ENCODE measurements at places on chromosomes 11 and 22.

DNA sequence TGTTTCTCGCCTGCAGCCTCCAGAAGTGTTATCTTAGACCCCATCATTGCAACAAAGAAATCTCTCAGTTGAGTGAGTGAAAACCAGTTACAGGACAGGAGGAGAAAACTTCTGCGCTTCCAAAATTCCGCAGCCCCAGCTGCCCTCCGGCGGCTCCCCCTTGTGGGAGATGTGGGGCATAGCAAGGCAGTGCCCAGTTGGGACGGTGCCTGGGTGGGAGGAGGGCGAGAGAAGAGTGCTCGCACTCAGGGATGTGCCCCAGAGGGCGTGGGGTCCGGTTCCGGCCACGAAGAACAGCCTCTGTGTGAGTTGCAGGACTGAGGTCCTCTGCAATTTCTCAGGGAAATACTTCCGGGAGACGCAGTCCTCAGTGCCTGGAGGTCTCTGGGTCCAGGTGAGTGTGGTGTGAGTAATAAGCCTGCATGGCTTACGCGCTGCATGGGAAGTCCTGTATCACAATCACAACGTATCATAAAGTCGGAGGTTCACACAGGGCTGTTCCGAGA is 87.0 kb upstream of the BLID start:
- H3K27me3 ChIP-seq, result peaks cover 53% of the 10 kb centered on the region
- H3K4me3 ChIP-seq, result no peak overlapping the region
- no peaks in the 10 kb centered on the region for H3K4me1 ChIP-seq
- H3K27ac ChIP-seq, result no peak overlapping the region
- peak; percentile 35 for DNase-seq

- H3K4me1 ChIP-seq, result no peaks in the 10 kb centered on the region
- no peaks in the 10 kb centered on the region for H3K36me3 ChIP-seq
- H3K4me3 ChIP-seq, result no peak overlapping the region
- H3K27me3 ChIP-seq, result peaks cover 28% of the 10 kb centered on the region
- no peak for DNase-seq
Measured at GRCh38 chr11:70477609-70478008, 79.3 kb downstream of the CTTN start.

GRCh38 chr11:116110802-116111201 is 606.6 kb upstream of the CADM1 start:
- H3K27ac ChIP-seq, result no peak overlapping the region
- peaks cover 5% of the 10 kb centered on the region for H3K27me3 ChIP-seq
- H3K4me1 ChIP-seq, result no peaks in the 10 kb centered on the region

GRCh38 chr11:95863486-95864140 is 60.3 kb downstream of the MTMR2 start:
- H3K27me3 ChIP-seq, result no peaks in the 10 kb centered on the region

DNA sequence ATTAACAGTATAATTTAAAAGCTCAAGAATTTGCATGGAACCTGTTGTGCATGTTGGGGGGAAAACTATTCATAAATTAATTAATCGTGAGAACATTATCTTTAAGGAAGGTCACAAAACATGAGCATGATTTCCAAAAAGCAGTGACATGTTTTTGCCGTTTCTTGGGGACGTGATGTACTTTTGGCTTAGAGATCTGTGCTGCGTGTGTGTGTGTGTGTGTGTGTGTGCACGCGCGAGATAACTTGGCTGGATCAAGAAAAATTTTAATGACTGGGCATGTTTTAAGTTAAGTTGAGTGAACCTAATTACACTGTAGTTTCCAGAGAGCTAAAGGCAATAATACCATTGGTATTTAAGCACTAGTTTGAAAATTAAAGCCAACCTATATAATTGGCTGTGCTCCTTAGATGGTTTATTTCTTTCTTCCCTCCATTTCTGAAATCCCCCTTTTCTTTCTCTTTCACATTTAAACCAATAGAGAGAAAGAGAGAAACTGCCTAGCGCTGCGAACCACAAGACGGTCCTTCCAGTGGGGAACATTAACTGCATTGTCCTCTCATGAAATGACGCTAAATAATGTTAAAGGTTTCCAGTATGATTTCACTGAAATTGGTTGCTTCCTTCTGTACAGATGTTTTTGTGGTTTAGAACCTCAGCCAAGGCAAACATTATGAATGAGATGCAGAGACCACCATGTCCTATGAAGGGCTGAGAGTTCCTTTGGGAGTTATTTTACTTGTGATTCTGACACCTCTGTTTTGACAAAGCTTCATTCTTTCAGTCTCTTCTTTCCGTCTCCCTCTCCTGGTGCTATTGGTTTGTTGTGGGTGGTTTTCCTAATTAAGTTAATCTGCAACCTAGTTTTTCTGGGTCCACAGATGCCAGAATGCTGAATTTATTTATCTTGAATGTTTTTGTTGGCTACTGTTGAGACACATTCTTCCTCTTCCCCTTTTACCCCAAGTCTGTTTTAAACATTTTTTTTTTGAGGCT is 51.7 kb downstream of the ZBTB16 start:
- peaks cover 37% of the 10 kb centered on the region for H3K27me3 ChIP-seq
- peaks cover 30% of the 10 kb centered on the region for H3K4me1 ChIP-seq
- H3K4me3 ChIP-seq, result peak overlapping the region; percentile 76
- no peak for DNase-seq
- H3K27ac ChIP-seq, result peak overlapping the region; percentile 60

DNA sequence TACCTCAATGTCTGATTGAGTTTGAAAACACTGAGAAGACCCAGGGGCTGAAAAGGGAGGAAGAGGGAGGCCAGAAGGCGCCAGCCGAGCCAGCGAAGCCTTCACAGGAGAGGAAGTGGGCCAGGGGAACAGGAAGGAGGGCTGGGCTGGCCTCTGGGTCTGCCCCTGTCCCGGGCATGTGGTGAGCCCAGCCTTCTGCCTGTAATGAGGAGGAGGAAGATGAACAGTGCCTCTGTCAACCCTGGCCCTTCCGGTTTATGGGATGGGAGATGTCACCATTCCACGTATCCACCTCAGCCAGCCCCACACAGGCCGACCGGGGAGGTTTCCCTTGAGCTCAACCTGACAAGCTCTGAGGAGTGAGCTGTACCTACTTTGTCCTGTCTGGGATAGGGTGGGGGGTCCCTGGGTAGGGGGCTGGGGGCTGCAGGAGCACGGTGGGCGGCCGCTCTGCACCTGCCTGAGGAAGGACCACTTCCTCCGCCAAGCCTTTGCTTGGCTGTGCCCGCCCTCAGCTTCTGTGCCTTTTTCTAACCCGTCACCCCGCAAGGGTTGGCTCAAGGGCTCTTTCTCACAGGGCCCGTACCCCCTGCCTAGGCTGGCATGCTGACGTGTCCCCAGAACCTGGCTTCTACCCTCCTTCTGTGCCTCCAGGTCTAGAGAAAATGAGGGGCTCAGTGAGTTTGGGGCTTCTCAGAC is 2.0 kb downstream of the PARVG start:
- peak overlapping the region; percentile 96 for H3K27ac ChIP-seq
- DNase-seq, result peak; percentile 46

DNA sequence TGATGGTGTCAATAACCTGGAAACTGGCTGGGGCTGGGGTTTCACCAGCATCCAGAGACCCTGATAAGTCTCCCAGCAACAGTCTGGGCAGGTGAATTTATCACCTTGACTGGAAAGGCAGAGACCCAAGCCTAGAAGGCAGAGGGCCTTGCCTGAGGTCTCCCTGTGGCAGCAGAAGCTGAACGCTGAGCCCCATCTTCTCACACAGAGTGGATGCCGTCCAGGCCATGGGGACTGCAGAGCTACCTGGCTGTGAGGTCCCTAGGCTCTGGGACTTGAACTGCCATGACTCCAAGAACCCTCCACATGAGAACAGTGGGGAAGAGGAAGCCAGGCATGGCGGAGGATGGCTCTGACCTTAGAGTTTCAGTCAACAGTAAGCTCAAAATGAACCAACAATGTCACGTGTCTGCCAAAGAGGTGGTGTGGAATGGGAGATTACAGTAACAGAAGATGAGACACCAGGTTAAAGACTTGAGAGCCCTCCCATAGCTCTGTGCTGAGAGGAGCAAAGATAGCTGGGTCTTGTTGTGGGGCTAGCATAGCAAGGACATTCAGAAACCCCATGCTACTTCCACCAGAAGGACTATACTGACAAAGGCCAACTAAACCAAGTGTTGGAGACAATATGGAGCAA is 79.1 kb upstream of the LINC01488 start:
- no peaks in the 10 kb centered on the region for H3K27me3 ChIP-seq
- no peak overlapping the region for H3K27ac ChIP-seq

GRCh38 chr11:22433094-22433455 is 94.9 kb downstream of the SLC17A6 start:
- H3K36me3 ChIP-seq, result no peaks in the 10 kb centered on the region
- DNase-seq, result no peak
- peaks cover 20% of the 10 kb centered on the region for H3K27me3 ChIP-seq
- no peak overlapping the region for H3K27ac ChIP-seq
- peaks cover 6% of the 10 kb centered on the region for H3K4me1 ChIP-seq

DNA sequence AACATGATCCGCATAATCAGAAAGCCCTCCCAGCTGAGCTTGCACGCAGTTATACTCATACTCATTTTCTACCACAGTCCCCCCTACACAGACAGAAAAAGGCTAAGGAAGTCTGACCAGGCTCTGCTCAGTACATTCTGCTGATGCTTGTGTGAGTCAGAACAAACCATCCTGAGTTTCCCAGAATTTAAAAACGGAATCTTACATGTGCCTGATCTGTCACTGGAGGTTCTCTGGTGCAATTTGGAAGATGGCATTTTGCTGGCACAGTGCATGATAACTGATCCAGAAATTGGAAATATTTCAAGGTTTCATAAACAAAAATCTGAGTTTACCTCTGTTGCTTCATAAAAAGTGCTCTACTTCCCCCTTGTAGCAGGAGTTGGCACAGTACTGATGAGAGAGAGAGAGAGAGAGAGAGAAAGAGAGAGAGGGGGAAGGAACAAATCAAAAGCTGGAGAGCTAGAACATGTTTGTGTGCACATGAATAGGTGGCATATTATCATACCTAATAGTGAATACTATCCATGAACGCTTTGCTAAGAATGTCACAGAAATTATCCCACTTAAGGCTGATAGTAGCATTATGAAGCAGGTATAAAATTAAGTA is 1085.3 kb downstream of the DLG2 start:
- H3K4me1 ChIP-seq, result no peaks in the 10 kb centered on the region
- H3K4me3 ChIP-seq, result no peak overlapping the region
- no peak overlapping the region for H3K27ac ChIP-seq
- no peaks in the 10 kb centered on the region for H3K36me3 ChIP-seq

- H3K27me3 ChIP-seq, result no peaks in the 10 kb centered on the region
- no peak overlapping the region for H3K4me3 ChIP-seq
- no peak for DNase-seq
Measured at GRCh38 chr11:80414181-80415165, 973.6 kb upstream of the TENM4 start.

GRCh38 chr11:79046366-79046765 is 394.5 kb downstream of the TENM4 start:
- no peaks in the 10 kb centered on the region for H3K36me3 ChIP-seq
- DNase-seq, result no peak
- no peak overlapping the region for H3K27ac ChIP-seq
- peaks cover 5% of the 10 kb centered on the region for H3K27me3 ChIP-seq
- H3K4me3 ChIP-seq, result no peak overlapping the region

GRCh38 chr11:64076758-64077157 is 41.0 kb downstream of the FLRT1 start:
- no peak overlapping the region for H3K4me3 ChIP-seq
- DNase-seq, result no peak
- no peaks in the 10 kb centered on the region for H3K27me3 ChIP-seq
- no peak overlapping the region for H3K27ac ChIP-seq
- H3K4me1 ChIP-seq, result peaks cover 3% of the 10 kb centered on the region

DNA sequence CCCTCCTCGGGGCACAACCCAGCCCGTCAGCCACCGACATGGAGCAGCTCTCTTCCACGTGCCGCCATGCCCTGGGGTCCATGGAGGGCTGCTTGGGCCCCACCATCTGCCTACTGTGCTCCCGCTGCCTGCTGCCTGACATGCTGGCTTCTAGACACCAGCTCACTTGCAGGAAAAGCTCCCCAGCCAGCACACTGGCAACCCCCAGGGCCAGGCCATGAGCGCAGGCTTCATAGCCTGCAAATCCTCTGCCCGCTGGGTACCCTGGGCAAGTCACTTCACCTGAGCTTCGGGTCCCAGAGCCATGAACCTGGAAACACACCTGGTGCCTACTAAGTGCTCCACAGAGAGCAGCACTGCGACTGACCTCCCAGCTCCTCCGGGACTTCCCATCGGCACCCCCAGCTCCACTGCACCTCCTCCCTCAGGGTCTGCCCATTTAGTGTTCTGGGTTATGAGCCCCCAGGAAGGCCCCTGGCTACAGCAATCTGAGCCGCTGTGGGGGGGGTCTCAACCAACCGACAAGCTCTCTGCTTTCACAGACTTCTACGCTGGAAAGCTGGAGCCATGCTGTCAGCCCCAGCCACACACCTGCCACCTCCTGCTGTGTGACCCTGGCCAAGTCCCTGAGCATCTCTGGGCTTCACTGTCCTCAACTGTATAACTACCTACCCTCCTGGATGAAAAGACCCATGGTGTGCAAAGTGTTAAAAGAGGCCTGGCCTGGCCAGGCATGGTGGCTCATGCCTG is 139.2 kb downstream of the CRYBB2 start:
- H3K4me3 ChIP-seq, result no peak overlapping the region
- no peaks in the 10 kb centered on the region for H3K27me3 ChIP-seq
- no peak overlapping the region for H3K27ac ChIP-seq
- peaks cover 6% of the 10 kb centered on the region for H3K4me1 ChIP-seq
- peaks cover 54% of the 10 kb centered on the region for H3K36me3 ChIP-seq

DNA sequence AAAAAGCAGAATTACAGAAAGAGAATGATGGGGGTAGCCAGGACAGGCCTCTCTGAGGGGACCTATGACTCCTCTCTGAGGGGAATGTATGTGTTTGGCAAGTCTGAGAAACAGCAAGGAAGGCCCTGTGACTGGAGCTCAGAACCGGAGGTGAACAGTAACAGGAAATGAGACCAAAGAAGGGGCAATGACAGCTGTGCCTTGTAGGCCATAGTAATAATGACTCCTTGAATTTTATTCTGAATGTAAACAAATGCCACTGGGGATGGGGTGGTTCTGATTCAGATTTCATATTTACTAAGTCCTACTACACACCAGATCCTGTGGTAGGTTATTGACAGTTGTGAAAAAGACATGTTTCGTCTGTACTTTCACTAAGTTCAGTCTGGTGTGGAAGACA is 52.8 kb upstream of the APOA1 start:
- H3K27ac ChIP-seq, result peak overlapping the region; percentile 48
- no peak for DNase-seq
- peaks cover 25% of the 10 kb centered on the region for H3K4me1 ChIP-seq

DNA sequence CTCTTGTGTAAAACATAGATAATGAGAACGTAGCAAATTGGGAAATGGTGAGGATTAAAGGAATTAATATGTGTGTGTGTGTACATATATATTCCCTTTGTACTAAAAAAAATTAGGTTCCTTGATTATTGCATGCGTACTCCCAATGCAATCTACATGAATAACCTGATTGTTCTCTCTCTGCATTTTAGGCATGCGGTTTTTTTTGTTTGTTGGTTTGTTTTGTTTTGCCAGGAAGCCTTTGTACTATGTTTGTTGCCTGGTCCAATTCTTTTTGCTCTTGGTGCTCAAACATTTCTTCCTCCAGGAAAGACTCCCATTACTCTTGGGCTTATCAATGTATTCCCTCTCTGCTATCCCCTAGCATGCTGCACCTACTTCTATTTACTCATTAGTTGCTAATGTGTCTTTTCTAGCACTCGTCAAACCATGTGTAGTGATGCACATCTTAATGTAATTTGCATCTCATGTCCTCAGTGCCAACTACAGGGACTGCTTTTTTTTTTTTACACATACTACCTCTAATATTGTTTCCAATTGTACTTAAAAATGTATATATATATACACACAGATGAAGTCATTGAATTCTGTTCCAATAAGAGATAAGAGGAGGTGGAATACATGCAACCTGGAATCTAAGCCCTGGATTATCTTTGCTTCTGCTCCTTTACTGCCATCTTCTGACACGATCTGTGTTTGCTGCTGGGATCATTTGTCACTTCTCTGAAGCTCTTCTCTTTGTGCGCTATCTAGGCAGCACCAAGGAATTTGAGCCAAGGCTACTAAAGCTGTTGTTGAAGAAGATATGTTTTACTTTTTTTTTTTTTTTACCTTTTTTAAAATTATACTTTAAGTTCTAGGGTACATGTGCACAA is 197.2 kb upstream of the ANO3 start:
- no peaks in the 10 kb centered on the region for H3K36me3 ChIP-seq
- DNase-seq, result no peak
- no peak overlapping the region for H3K27ac ChIP-seq
